ENCODE measurements at places on chromosomes 7 and 10.

DNA sequence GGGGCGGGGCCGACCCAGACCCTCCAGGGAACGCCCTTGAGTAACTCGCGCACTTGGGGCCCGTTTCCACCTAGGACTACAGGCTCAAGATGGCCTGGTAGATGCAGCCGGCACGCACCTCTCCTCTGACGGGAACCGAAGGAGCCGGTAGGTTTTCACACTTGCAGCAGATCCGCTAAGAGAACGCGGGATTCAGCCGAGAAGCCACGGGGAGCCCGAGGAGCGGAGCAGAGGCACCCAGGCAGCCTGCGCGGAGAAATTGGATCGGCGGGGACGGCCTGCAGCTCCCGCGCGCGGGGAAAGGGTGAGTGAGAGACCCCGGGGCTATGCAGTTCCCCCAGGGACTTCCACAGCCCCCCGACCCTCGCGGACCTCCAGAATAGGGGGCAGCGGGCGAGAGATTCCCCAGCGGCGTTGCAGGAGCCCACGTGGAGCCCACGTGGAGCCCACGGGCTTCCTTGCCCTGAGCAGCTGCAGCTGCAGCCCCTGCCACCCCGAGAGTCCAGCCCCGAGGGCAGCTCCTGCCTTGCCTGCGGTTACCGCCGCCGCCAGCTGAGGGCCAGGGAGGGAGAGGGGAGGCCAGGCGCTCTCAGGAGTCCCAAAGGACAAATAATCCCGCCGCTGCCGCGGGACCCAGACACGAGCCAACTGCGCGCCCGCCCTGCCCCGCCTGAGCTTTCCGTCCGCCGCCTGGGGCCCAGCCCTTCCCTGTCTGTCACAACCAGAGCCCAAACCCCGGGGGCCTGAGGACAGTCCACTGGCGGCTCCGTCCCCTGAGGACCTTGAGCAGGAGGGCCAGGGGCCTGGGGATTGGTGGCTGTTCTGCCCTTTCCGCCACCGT is 13.1 kb downstream of the IFT22 start:
- DNase-seq: peak; percentile 67

DNA sequence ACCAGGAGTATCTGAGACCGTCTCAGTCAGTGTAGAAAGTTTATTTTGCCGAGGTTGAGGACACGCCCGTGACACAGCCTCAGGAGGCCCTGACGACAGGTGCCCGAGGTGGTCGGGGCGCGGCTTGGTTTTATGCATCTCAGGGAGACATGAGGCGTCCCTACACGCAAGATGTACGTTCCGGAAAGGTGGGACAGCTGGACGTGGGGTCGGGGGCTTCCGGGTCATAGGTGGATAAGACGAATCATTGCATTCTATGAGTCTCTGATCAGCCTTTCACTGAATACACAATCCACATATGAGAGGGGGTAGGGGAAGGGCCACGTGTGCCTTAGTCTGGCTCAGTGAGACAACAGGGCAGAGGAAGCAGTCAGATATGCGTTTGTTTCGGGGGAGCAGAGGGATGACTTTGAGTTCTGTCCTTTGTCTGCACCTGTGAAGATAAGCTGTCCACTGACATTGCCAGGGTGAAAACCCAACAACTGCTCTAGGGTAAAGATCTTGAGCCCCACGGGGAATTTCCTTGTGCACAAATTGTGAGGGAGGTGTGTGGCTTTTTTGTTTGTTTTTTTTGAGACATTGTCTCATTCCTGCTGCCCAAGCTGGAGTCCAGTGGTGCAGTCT is 66.2 kb downstream of the DNAJB6 start:
- DNase-seq: no peak

DNA sequence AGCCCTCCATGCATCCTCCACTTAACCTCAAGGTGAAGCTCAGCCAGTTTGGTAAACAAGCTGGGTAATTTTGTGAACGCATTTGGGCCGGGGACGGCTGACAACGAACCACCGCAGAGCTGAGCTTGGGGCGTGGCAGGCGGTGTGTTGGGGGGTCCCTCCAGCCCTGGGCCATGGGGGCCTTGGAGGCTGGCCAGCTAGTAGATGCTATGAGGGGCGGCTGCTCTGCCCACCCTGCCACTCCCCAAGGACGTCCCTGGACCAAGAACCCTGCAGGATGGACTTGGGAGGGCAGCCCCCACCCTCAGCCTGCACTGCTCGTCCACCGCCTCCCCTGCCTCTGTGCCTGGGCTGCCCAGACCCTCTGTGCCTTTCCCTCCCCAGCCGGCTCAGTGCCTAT is 12.0 kb upstream of the SCART1 start:
- peak; percentile 12 for DNase-seq

DNA sequence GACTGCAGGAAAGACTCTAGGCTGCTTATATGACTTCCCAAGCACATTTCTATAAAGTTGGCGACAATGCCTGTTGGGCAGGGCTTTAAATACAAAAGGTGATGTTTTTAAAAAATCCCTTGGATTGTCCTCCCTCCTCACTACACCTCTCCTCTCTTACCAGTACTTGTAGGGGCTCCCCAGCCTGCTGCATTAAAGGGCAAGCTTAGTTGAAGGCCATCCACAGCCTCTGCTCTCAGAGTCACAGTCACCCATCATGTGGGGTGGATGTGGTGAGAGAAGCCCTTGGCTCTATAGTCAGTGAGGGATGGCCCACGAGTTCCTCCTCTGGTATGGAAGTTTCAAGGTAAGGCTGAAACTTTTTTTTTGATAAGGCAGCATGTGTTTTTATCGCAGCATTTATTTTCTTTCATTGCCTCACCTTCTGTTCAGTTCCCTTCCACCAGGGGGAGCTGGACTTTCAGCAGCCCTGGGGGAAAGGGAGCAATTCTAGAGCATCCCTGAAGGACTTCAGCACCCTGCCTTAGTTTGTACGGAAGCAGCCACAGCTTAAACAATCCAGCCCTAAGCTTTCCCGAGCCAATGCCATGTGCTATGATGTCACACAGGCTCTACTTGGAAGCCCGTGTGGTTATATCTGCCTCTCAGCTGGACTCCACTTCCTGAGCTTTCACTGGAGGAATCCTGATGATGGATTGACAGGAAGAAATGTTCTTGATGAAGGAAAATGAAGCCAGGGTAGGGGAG is 131.9 kb downstream of the CALCR start:
- peak; percentile 40 for DNase-seq

- DNase-seq: no peak
Observed at GRCh38 chr10:68517188-68517587, 10.1 kb downstream of the SLC25A16 start.

- DNase-seq: peak; percentile 22
Observed at GRCh38 chr7:112550468-112551060, 69.8 kb downstream of the LSMEM1 start.

DNA sequence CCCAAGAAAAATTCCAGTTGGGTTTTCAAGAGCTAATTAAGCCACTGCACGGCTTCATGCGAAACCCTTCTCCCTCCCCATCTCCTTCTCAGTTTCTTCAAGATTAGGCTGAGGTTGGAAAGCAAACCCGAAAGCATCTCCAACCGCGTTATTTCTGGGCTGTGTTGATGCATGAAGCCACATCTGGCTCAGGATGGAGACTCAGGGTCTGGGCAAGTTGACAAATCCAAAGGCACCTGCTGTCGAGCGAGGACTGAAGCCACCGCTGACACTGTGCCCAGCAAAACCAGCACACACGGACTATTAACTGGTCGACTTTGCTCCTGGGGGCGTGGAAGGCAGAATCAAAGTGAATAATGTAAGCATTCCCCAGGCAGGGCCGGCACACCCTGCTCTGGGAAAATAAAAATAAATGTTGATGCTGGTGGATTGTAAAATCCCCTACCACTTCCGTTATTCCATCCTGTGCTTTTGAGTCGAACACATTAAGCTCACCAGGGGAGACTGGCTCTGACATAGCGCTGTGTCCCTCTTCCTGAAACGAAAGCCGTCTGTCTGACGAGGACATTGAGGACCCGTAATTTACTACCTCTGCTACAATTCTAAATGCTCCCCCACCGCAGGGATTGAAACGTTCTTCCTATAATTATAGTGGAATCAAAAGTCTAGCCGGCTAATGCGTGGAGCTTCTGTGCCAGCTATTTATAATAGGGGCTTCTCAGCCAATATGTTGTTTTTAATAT is 269.8 kb downstream of the ADARB2 start:
- DNase-seq: no peak

DNA sequence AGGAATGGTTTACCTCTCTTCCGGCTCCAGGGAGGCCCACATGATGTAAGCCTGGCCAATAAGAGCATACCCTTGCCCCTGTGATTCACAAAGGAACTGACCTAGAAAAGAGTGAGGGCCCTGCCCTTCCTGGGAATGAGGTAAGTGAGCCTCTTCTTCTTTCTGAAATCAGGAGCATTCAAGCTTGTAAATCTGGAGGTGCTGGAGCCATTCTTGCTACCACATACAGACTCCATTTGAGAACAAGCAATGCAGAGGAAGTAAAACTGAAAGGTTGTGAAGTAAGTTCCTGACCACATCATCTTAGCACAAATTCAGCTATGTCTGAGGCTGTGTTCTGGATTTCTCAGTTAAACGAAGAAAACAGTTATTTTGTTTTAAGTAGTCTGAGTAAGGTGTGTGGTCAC is 132.2 kb downstream of the CD36 start:
- DNase-seq: no peak

GRCh38 chr10:24114556-24114955 is 94.4 kb upstream of the KIAA1217 start:
- DNase-seq: no peak

Data from stimulated activated CD4-positive, alpha-beta T cell treated with anti-CD3 and anti-CD28 coated beads, Interleukin-2, amount 100 ng/mL, for 24 hours (primary cell).